ENCODE measurements at places on chromosomes 6 and 20. TPM values are rescaled to one million over a fixed set of nuclear protein-coding genes. Genes with fewer than 3 reads are reported as not detected.

GRCh38 chr6:131948692-131949619 lies 2.2 kb downstream of the CCN2 start:
- DNase-seq, result peak; percentile 80

GRCh38 chr6:156515242-156515641 lies 261.9 kb upstream of the ARID1B start:
- no peak for DNase-seq

DNA sequence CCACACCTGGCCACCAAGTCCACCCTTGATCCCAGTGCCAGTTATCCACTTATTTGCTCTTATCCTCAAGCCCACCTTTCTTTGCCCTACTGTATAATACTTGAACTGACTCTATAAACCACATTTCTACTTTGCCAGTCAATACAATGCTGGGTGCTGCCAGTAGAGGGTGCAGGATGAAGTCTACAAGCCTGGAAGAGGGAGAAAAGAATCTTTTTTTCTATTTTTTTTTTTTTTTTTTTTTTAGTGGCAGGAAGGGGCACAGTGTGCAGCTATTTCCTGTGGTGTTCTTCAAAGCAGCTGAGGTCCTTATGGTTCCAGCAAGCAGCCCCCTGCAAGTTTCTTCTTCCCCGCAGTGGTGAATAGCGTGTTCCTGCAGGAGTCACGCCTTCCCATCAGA lies 22.2 kb upstream of the GABRR1 start:
- peak; percentile 19 for DNase-seq

- DNase-seq, result peak; percentile 83
Measured at GRCh38 chr6:41917528-41917927, 3.4 kb downstream of the MED20 start.

GRCh38 chr20:11454966-11455799 lies 462.5 kb upstream of the BTBD3 start:
- peak; percentile 93 for DNase-seq

GRCh38 chr6:99905209-99906106 lies 88.6 kb downstream of the MCHR2 start:
- peak; percentile 47 for DNase-seq

DNA sequence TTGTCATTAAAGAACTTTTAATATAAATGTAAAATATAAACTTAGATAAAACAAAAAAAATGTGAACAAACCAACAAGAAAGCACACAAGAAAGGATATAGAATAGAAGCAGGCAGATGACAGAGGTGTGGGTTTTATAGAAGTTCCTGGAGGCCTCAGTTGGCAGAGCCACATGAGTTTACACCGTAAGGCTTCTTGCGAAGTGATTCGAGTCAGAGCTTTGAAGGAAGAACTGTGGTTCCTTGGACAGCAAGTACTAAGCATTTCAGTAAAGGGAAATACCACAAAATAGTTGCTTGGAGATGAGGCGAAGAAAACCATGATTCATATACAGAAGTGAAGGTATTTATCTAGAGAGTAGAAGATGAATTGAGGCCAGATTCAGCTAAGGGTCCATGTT lies 207.9 kb upstream of the EYA4 start:
- DNase-seq, result no peak

SLC16A10 gene
- total RNA-seq, result not detected

KIFC1 gene
- total RNA-seq, result 63.4 TPM

HIVEP2 gene
- 5.2 TPM for total RNA-seq

Measured in endothelial cell of umbilical vein (primary cell).